ENCODE measurements at places on chromosomes 16 and 17.
A peak's percentile ranks its signal among the peaks of the same experiment; 100 is the strongest.

GRCh38 chr16:82396509-82396908, 226.5 kb upstream of the MPHOSPH6 start:
- DNase-seq, result no peak

- no peak for DNase-seq
These were observed 301.4 kb upstream of the IRX3 start for GRCh38 chr16:54588026-54588425.

- DNase-seq, result no peak
These were observed 162.1 kb upstream of the MPHOSPH6 start for GRCh38 chr16:82331974-82332750.

GRCh38 chr16:24294131-24294530, 38.0 kb downstream of the CACNG3 start:
- no peak for DNase-seq

DNA sequence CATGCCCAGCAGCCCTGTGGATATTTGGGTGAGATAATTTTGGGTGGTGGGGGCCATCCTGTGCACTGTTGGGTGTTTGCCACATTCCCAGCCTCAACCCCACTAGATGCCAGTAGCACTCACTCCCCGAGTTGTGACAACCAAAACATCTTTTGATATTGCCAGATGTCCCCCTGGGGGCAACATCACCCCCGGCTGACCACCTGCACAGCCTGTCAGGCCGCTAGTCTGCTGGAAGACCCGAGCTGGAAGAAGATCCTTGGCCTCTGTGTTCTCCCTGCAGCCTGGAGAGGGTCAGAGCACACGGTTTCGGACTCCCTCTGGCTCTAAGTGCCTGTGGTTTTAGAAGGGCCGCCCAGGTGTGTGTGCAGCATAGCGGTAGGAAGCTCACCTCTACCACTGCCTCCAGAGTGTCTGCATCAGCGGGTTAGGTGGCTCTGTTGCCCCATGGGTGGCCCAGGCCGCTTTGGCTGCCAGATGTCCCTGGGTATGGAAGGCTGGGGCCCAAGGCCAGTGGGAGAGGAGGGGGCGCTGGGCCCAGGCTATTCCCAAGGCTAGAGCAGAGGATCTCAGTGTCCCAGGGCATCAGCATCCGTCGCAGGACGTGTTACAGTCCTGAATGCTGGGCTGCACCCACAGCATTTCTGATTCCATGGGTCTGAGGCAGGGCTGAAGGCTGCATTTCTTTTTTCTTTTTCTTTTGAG, 195.8 kb upstream of the GSE1 start:
- DNase-seq, result no peak

GRCh38 chr17:37787055-37787757, 42.3 kb upstream of the HNF1B start:
- DNase-seq, result peak; percentile 17

DNA sequence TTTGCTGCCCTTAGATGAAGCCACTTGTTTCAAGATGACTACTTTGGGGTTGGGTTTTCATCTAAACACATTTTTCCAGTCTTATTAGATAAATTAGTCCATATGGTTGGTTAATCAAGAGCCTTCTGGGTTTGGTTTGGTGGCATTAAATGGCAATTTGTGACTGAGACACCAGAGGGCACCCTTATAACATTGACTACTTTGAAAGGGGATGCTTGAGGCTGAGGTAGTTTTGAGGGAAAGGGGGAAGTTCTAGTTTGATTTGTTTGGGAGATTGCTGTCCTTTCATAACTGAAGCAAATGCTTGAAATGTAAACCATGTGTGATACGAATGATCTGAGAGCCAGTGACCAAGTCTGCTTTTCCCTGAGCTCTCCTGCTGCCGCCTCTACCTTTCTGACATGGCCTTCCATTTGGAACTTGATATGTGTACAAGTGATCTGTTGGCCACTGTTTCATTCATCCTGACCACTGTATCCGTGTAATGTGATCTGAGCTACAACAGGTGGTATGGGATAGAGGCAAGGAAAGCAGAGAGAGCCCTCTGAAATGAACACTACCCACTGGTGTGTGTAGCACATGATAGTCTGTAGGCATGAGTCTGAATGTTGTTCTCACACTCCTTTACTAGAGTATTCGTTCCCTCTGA, 5.8 kb upstream of the RARA start:
- DNase-seq, result peak; percentile 61

DNA sequence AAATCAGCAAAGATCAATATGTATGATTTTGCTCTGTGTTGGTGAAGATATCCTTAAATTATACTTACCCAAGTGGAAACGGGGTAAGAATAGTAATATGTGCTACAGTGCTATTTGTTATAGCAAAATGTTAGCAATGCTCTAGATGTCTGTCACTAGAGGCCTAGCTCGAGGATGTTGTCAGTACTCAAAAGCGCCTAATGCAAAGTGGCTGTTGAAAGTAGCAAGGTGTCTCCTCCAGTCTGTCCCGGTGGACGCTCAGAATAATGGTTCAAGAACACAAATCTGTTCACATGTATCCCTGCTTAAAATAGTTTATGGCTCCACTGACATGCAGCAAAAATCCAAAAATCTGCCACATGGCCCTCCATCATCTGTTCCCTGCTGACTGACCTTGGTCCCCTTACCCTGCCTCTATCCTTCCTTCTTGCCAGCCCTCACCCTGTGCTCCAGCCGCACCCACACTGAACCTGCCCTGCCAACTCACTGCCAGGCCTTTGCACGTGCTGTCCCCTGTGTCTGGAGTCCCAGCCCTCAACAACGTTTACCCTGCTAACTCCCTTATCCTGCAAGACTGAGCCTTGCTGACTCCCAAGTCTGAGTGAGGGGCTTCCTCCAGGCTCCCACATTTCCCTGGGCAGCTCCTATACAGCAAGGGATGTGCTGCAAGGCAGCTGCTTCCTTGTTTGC, 9.6 kb upstream of the RNF112 start:
- no peak for DNase-seq

GRCh38 chr17:49333804-49334203, 28.2 kb downstream of the ZNF652 start:
- DNase-seq, result no peak

DNA sequence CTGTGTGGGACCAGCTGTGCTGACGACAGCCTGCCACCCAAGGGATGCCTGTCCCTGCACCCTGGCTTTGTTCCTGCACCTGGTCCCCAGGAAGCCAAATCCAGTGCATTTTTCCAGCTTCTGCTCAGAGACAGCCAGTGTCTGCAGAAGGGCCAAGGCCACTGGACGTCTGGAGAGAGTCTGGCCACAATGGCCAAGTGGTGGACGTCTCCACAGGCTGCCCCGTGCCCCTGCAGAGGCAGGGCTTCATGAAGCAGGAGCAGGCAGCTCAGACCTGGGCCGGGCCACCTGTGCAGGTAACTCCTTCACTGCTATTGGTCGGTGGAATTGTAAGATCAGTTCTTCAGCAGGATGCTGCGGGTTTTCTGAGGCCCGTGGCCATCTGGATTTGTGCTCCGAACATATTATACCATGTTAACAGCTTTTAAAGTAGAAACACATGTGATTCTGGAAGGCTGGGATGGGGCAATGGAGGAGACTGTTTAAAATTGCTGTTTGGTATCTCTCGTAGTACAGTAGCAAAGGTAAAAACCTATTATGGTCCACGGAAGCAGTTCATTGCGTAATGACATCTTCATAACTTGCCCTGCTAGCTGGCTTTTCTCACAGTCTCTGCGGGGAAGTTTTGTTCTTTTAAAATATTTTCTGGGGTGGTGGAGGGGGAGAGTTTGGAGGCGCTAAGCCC, 185.3 kb downstream of the CCDC182 start:
- DNase-seq, result no peak

GRCh38 chr16:15644267-15644961, 1.5 kb upstream of the MARF1 start:
- no peak for DNase-seq

GRCh38 chr17:34542700-34543336, 36.6 kb upstream of the TMEM132E start:
- DNase-seq, result peak; percentile 6

GRCh38 chr16:66443269-66443652, 16.2 kb downstream of the BEAN1 start:
- DNase-seq, result no peak

DNA sequence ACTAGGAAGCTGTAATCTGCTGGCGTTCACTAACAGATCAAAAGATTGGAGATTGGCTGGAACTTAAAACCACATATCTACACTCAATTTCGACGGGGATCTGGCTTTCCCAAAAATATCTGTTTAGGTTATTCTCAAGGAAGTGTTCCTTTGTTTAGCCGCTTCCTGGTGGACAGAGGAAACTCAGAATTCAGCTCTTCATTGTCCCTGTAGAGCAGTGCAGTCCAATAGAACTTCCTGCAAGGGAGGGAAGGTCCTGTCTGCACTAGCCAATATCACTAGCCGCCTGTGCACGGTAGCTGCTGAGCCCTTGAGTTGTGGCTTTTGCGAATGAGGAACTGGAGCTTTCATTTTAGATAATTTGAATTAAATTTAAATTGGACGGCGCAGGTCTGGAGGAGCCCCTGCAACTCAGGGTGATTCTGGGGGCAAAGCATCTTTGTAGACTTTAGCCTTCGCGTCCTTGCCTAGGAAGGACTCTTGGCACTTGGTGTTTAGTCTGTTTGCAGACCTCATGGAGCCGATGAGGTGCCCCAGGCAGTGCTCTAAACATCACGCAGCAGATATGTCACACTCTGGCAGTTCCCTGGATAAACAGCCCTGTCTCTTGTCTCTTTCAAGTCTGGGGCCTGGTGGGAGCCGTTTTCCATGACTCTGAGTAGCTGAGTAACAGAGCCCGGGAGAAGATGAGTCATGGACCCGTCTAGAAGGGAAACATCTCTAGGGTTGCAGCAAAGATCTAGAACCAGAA, 122.2 kb downstream of the CCDC182 start:
- DNase-seq, result no peak

- no peak for DNase-seq
These were observed 13.4 kb downstream of the MYO1D start for GRCh38 chr17:32863559-32863958.

DNA sequence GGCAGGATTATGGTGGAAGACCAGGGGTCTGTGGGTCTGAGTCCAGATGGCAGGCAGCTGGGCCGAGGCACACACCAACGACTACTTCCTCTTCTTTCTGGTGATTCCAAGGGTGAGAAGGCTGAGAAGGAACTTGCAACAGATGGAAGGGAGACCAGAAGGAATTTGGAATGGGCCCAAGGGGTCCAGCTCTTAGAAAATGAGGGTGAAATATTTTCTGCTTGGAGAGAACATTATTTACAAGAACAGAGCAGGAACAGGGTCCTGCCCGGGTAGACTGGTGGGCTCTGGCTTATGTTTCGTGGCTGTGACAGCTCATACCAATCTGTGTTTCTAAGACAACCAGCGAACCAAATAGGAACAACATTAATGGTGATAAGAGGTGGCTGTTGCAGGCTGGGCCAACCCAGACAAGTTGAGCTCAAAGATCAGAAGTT, 36.6 kb downstream of the CCDC42 start:
- DNase-seq, result peak; percentile 25

DNA sequence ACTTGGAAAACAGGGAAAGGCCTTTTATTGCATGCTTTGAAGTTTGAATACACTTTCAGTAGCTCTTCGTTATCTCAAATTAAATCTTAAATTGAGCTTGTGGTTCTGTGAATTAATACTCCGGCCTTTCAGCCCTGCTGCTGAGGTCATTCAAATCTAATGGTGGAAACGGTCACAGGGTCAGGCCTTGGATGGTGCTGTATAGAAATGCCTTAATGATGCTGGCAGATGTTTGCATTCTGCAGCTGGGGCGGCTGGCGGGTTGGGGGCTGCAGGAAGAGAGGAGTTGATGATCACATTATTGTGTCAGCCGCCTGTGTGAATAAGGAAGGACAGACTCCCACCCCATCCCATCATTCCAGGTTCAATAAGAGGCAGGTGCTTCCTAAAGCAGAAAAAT, 723.6 kb downstream of the WWOX start:
- no peak for DNase-seq

- DNase-seq, result no peak
These were observed 984 bp downstream of the CENPV start for GRCh38 chr17:16352303-16352666.

GRCh38 chr17:61106354-61106753, 293.3 kb upstream of the TBX2 start:
- no peak for DNase-seq

DNA sequence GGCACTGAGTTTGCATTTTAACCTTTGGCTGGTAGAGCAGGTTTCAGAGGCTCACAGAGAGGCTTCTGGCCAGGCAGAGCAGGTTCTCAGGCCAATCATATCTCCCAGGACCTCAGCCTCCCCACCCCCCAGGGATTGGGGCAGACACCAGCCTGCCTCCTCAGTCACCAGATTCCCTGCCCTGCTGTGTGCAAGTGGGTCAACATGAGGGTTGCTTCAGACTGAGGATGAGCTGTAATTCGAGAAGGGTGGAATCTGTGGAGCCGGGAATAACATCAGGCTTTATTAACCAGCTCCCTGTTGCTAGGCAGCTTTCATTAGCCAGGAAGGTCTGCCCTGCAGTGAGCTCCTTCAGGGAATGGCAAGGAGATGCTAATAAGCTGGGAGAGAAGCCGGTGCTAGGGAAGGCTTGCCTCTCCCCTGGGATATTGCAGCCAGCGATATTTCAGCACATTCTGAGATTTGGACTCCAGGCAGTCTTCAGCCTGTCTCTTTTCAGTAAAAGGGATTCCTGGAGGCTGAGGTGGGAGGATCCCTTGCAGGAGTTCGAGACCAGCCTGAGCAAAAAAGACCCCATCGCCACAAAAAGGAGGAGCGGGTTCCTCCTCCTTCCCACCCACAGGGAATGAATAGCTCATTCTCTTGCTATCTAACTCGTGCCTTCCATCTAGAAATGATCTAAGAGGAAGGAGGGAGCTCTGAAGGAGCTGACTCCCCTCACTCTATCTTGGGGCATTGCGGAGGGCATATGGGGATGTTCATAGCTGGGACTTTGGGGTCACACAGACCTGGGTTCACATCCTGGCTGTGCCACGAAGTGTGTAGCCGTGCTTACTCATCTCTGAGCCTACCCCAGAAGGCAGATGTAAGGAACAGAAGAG, 10.7 kb downstream of the SGSM2 start:
- DNase-seq, result peak; percentile 46

DNA sequence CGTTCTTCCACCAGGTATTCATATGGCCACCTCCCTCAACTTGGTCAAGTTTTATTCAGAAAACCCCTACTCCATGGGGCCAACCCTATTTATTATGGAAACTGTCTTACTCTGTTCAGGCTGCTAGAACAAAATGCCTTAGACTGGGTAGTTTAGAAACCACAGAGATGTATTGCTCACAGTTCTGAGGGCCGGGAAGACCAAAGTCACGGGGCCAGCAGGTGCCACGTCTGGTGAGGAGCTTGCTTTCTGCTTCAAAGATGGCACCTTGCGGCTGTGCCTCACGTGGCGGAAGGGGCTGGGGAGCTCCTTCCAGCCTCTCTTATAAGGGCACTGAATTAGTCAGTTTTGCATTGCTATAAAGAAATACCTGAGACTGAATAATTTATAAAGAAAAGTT, 74.3 kb downstream of the AXIN2 start:
- no peak for DNase-seq

- no peak for DNase-seq
These were observed 4.5 kb downstream of the FSCN2 start for GRCh38 chr17:81532490-81533287.

DNA sequence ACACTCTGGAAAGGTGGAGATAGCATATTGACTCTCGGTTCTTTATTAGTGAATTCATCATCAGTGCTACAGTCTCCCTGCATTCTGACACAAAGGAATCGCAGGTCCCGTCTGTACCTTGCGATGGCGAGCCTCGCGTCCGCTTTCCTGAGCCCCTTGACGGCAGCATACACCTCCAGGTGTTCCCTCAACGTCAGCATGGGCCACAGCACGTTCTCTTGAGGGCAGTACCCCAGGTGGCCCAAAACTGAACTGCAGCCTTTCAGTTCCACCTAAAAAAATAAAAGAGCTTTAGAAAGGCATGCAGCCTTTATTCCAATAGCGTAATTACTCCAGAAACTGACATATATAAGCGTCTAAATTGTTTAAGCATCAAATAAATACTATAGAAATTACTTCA, 24.2 kb upstream of the ABCA9 start:
- DNase-seq, result no peak

GRCh38 chr17:39533891-39534290, 72.6 kb downstream of the CDK12 start:
- DNase-seq, result no peak

Data from NCI-H446 (cell line).